D341Med (cell line): ENCODE measurements at places on chromosomes 6 and 20.
A peak's percentile ranks its signal among the peaks of the same experiment; 100 is the strongest.

GRCh38 chr6:130696806-130697205 is 130.4 kb upstream of the SMLR1 start:
- DNase-seq, result no peak

GRCh38 chr20:39042279-39043150 is 80.4 kb downstream of the DHX35 start:
- no peak for DNase-seq

DNA sequence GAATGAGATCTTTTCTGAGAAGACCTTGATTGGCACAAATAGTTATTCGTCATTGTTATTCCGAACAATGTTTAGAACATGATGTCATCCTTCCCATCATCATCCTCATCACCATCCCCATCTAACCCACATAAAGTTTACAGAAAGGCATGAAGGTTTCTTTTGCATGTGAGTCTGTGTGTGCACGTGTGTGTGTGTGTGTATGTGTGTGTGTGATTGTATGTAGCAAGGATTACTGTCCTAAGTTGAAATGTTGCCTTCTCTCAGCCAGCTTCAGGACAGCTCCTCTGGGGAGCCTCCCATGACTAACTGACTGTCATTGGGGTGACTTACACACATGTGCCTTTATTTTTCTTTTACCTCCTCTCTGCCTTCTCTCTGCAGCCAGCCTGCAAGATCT is 113.5 kb downstream of the SLC22A3 start:
- no peak for DNase-seq

GRCh38 chr20:46631874-46632446 is 19.3 kb downstream of the SLC13A3 start:
- no peak for DNase-seq

DNA sequence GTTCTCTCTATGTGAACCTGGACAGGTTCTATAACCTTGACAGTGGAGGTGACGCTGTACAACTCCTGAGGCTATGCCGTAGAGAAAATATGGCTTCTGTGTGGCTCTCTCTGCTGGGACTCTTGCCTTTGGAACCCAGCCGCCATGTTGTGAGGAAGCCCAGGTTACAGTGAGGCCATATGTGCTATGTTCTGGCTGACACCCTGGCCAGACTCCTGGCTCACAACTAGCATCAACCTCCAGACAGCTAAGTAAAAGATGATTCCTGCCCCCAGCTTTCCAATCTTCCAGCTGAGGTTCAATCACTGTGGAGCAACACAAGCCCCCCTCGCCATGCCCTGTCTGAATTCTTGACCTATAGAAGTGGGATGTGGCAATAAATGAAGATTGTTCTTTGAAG is 57.0 kb downstream of the PPP1R3G start:
- no peak for DNase-seq

GRCh38 chr6:137133122-137133521 is 40.3 kb downstream of the IL22RA2 start:
- DNase-seq, result no peak

- peak; percentile 51 for DNase-seq
Observed at GRCh38 chr6:47631269-47631772, 67.1 kb upstream of the ADGRF4 start.

GRCh38 chr20:2839732-2840137 is 720 bp downstream of the PCED1A start:
- DNase-seq, result no peak

DNA sequence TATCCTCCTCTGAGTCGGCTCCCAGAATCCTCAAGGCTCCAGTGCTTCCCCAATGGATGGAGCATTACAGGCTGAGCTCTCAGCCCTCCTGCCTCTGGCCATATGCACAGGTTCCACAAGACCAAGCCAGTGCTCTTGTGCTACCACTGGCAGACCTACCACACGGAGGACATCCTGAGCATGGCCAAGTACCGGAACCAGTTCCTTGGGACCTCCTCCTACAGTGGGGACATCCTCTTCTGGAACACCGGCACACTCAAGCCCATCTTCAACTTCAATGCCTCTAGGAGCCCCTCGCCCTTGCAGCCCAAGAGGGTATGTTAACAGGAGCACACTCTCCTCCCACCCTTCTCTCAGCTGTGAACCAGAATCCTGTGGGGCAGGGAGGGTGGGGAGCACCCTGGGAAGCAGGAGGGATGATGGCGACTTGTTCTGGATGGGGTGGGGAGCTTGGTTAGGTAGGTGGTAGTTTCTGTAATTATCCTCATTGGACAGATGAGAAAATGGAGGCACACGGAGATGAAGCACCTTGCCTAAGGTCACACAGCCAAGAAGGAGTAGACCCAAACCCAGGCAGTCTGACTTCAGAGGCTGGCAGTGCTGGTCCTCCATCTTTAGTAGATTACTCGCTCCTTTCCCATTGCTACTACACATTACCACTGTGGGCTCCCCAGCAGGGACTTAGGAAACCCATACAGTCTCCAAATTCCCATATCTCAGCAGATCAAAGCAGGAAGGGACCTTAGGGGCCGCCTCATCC is 58.6 kb downstream of the EFCAB8 start:
- no peak for DNase-seq

DNA sequence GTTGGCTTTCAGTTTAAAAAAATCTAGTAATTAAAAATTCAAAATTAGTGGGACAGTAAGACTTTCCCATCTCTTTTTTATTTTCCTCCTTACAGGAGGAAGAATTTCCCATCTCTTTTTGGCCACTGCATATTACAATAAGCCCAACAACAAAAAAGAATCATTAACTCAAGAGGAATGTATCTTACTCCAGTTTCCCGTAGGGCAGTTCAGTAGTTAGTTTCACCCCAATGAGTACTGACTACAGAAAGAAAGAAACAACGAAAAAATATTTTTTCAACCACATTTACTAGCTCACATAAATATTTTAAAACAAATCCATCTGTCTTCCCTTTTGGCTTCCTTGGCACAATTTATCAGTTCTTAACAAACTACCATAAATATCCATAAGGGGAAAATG is 14.9 kb upstream of the BLOC1S5 start:
- DNase-seq, result no peak

DNA sequence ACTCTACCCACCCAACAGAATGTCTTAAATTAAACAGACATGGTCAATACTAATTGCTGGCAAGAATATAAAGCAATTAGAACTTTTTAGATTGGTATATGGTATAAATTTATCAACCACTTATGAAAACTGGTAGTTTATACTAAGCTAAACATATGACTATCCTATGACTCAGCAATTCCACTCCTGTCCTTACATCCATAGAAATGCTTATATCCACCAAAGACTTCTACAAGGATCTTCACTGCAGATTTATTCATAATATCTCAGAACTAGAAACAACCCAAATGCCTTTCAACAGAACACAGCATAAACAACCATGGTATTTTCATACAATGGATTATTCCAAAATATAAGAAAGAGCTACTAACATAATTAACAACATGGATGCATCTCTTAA is 4.6 kb downstream of the ZNF184 start:
- no peak for DNase-seq

GRCh38 chr6:155543166-155543847 is 87.7 kb upstream of the NOX3 start:
- no peak for DNase-seq

DNA sequence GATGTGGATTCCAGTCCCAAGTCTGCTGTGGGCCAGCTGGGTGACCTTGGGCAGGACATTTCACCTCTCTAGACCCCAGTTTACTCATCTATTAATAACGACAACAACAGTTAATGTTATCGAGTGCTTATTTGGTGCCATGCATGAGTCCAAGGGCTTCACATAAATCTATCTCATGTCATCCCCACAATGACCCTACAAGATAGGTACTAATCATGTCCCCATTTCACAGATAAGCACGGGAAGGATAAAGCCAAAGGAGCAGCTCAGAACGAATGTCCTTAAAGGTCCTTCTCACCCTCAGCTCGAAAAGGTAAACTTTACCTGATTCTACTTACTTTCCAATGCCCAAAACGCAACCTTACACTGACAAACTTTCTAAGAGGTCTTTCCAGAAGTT is 35.7 kb downstream of the TRAM2 start:
- DNase-seq, result no peak

DNA sequence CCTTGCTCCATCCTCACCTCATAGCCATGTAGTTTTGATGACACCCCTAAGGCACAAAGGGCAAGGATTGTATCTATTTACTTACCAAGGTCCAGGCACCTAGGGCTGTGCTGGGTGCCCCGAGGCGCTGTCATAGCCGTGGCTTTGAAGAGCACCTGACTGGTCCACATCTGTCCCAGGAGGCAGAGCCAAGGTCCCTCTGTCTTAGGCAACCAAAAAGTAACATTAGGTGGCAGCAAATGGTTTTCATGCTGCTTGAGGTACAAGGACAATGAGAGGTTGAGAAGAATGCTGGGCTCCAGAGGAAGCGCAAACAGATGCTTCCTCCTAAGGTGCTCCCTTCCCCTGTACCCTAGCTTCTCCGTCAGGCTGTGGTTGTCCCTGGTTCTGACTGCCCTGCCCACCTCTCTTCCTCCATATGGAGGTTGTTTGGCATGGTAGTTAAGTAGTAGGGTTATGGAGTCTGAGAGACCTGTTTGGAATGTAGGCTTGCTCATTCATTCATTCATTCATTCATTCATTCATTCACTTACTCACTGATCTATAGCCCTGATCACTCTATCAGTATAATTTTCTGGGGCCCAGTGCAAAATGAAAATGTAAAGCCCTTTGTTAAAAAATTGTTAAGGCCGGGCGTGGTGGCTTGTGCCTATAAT is 3.0 kb upstream of the UQCC2 start:
- no peak for DNase-seq

DNA sequence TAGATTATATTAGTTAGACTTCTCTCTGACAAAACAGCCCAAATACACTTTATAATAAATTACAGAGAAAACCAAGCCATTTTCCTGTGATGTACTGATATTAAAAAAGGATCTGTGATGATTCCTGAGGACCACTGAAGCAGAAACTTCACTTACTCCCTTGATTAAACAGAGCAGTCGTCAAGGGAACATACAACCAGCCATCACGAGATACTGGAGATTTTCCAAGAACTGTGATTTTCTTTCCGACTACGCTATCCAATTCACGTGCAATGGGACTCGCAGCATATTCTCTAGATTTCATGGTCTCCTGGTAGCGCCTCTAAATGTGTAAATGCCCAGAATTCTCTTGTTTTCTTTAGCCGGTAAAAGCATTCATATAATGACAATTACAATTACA is 377.4 kb downstream of the PHF3 start:
- DNase-seq, result no peak

- DNase-seq, result no peak
Observed at GRCh38 chr6:57248311-57248895, 26.3 kb upstream of the RAB23 start.

GRCh38 chr6:100427452-100427851 is 37.3 kb downstream of the SIM1 start:
- no peak for DNase-seq

GRCh38 chr6:112951829-112952228 is 604.7 kb downstream of the RFPL4B start:
- no peak for DNase-seq

DNA sequence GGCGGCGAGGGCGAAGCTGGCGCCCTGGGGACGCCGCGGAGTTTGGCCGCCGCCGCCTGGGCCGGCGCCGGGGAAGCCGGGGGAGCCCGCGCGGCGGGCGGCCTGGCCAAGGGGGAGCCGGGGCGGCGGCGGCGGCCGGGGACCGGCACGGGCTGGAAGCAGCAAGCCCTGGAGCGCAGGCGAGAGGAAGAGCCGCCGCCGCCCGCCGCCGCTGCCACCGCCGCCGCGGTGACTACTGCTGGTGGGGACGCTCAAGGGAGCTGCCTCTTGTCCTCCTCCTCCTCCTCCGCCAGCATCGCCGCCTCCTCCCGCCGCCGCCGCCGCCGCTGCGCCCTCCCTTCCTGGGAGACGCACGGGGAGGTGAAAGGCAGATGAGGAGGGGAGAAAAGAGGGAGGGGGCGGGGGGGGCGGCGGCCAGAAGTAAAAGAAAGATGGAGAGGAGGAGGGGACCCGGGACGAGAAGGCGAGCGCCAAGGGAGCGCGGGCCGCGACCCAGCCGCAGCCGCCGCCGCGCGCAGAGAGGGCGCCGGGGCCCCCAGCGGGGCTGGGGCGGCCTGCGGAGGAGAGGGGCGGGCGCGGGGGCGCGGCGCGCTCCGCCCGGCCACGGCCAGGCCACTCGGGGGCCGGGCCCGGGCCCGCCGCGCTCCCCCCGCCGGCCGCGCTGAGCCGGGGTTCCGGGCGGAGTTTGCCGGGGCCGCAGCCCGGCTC is 846 bp downstream of the PDE10A start:
- peak; percentile 71 for DNase-seq

GRCh38 chr20:59146780-59147565 is 16.6 kb upstream of the ZNF831 start:
- no peak for DNase-seq

- DNase-seq, result no peak
Observed at GRCh38 chr6:128368213-128368944, 152.0 kb downstream of the PTPRK start.

- no peak for DNase-seq
Observed at GRCh38 chr6:137927777-137928218, 60.7 kb downstream of the TNFAIP3 start.

DNA sequence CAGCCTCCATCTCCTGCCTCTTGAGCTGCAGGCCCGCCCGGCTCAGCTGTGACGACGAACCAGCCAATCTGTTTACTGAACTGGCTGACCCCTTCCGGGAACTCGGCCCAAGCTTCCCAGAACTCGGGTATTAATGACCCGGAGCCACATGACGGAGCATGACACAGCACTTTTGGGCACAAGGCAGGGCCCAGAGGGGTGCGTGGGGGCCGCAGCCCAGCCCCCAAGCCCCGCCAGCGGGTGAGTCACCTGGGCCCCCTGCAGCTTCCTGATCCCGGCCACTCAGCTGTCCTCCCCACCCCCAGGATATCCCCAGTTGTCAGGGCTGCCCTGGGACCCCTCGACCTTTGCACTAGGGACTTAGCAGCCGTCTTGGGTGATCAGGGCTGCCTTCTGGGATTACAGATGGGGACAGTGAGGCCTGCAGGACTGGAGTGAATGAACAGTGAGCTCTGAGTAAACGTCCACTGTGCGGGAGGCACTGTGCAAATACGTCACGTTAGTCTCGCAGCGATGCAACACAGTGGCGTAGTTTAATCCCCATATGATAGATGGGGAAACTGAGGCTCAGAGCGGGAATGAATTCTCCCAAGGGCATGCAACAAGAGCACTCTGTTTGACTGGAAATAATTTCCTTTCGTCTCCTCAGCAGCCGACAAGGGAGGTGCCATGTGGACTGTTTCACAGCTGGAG is 102.1 kb downstream of the CEBPB start:
- DNase-seq, result no peak

DNA sequence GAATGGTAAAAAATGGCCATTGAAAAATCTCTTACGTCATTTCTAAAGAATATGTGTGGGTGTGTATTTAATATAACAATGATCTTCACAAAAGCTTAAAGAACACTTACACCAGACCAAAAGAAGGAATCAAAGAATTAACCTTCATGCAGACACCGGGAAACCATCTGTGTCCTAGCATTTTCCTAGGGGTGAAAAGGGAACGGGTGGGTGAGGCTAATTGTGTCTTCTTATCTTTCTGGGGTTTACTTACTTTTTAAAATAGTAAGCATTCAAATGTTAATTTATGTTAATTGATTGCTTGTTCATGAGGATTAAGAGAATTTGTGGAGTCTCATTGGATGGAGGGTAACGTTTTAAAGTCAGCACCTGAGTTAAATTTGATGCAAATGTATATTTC is 47.5 kb downstream of the BMP2 start:
- DNase-seq, result no peak

- no peak for DNase-seq
Observed at GRCh38 chr6:6486595-6486994, 101.9 kb upstream of the LY86 start.
